GM12878 (cell line): ENCODE measurements at places on chromosomes 1 and 21. TPM values are rescaled to one million over a fixed set of nuclear protein-coding genes. Genes with fewer than 3 reads are reported as not detected.

The TAGLN2 gene
- polyA plus RNA-seq = 603 and 611 TPM in 2 replicates

The BATF3 gene
- 32.3 and 33.2 TPM in 2 replicates for polyA plus RNA-seq

The HHAT gene
- polyA plus RNA-seq = 2.6 and 3.9 TPM in 2 replicates

The LCE1E gene
- polyA plus RNA-seq = 6.2 and 8.2 TPM in 2 replicates

The KLF17 gene
- polyA plus RNA-seq = not detected in 2 replicates

The ZBTB8OS gene
- polyA plus RNA-seq = 137 and 146 TPM in 2 replicates

The PLEKHN1 gene
- 0.11 TPM in 1 of 2 replicates, not detected in the other for polyA plus RNA-seq

The MED8 gene
- 58.7 and 64.5 TPM in 2 replicates for polyA plus RNA-seq

The INAVA gene
- 3.6 and 3.8 TPM in 2 replicates for polyA plus RNA-seq

The EMC1 gene
- 27.8 and 35.4 TPM in 2 replicates for polyA plus RNA-seq

The AADACL4 gene
- polyA plus RNA-seq = not detected in 2 replicates

The AMY1C gene
- polyA plus RNA-seq = 0.12 TPM in 1 of 2 replicates, not detected in the other

The LCE1F gene
- 0.89 and 0.96 TPM in 2 replicates for polyA plus RNA-seq

The NBPF11 gene
- 2.3 and 3.1 TPM in 2 replicates for polyA plus RNA-seq

DNA sequence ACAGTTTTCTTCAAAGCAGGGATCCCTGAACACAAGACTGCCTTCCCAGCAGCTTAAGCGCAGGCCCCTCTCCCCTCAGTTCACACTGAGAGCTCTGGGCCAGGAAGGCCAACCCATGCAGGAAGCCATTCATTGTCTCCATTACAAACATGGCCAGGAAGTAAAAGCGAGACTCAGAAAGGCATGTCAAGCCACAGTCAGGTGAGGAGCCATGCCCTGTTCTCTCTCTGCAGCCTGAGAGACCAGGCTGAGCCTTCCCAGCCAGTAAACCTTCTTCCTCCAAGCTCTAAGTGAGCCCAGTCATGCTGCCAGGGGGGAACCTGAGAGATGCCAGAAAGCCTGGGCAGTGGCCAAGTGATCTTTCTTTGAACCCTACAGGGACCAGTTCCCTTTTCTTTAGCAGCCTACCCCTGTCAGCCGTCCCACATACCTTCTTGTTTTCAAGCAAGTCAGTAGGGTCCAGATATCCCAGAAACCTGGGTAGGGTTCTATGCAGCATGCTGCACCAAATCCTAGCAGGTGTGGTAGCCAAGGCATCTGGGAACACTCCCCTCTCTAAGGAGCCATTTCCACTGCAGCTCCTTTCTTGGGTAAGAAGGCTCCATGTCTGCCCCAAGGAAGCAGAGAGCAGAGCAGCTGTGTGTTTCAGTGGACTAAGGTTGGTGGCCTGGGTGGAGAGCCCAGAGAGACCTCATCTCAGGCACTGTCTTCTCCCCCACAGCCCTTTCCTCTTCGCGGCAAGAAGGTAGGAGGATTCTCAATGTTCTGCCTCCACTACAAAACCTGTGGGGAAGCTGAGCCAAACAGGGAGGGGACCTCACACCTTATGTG is 977 bp downstream of the TRAF3IP3 start:
- peak; percentile 49 for DNase-seq

- no peak for DNase-seq
These were observed 60.5 kb downstream of the CLIC4 start for GRCh38 chr1:24805534-24806301.

DNA sequence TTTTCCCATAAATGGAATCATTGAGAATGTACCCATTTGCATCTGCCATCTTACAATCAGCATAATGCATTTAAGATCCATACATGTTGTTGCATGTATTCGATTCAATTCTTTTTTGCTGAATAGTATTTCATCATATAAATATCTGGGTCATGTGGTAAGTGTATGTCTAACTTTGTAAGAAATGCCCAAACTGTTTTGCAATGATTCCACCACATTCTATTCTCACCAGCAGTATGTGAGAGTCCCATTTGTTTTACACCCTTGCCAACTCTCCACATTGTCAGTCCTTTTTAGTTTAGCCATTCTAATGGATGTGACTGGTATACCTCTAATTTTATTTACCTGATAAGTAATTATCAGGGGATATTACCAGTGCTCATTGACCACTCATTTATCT is 115.8 kb upstream of the PBX1 start:
- no peak for DNase-seq

- DNase-seq = no peak
These were observed 289.8 kb upstream of the PLXNA2 start for GRCh38 chr1:208533746-208534598.

- DNase-seq = no peak
These were observed 64.4 kb upstream of the IFNLR1 start for GRCh38 chr1:24251501-24251900.

- DNase-seq = no peak
These were observed 13.6 kb downstream of the DNAJC11 start for GRCh38 chr1:6688001-6688400.

GRCh38 chr1:41515131-41515678 is 30.7 kb upstream of the EDN2 start:
- no peak for DNase-seq

- no peak for DNase-seq
These were observed 299 bp upstream of the PROX1 start for GRCh38 chr1:213987422-213987926.

DNA sequence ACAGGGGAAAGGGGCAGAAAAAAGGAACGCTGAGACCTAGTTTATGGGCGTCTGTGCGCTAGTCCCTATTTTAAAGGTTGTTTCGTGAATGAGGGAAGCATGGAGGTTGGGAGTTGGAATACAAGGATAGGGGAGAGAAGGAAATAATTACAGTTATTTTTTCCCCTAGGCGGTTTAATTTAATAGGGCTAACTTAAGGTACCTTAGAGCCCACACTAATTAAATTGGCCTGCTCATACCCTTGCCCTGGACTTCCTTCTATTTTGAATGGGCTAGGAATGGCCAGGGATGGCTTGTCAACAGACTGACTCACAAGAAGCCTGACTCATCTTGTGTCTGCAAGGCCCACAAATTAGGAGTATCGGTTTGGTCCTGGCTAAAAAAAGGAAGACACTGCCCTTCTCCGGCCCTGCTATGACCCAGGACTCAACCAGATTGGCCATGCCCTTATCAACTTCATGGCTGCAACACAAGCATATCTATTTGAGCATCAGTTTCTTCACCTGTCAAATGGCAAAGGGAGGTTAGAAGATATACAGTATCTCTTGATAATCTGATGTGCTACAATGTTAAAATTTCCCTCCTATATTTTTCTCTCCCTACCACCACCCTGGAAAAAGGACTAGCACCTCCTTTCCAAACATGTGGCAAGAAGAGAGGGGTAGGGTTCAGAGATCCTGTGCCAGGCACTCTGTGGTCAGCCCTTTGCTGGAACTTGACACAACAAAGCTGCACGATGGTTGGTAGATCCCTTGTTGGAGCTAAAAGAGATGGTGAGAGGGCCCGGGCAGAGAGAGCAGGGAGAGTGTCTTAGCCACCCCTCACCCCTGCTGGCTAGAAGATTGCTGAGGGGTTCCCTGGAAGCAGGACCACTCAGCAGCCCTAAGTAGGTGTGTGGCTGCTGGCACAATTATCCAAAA is 2.2 kb upstream of the SSBP3 start:
- no peak for DNase-seq

- DNase-seq = peak; percentile 35
These were observed 35.6 kb downstream of the LYST start for GRCh38 chr1:235831148-235831547.

GRCh38 chr1:229863651-229864545 is 203.1 kb upstream of the GALNT2 start:
- no peak for DNase-seq

DNA sequence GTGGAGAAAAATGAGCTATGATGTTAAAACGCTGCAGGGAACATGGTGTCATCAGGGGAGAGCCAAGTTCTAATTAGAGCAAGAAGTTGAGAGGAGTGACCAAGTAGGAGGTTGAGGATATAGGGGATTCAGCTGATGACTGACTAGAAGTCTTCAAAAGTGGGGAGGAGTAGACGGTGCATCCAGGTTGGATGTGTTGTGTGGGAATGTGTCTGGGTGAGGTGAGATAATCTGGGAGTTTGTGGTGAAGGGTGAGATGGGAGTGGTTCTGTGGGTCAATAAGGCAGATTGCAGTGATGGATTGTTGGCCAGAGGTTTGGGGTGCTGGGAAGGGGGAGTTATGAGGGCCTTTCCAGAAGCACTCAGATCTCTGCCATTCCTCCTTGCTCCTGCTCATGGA is 72.0 kb upstream of the IRF2BP2 start:
- no peak for DNase-seq

- no peak for DNase-seq
These were observed 100.3 kb downstream of the UCHL5 start for GRCh38 chr1:192958871-192959270.

GRCh38 chr1:11898831-11899467 is 27.3 kb downstream of the KIAA2013 start:
- no peak for DNase-seq

DNA sequence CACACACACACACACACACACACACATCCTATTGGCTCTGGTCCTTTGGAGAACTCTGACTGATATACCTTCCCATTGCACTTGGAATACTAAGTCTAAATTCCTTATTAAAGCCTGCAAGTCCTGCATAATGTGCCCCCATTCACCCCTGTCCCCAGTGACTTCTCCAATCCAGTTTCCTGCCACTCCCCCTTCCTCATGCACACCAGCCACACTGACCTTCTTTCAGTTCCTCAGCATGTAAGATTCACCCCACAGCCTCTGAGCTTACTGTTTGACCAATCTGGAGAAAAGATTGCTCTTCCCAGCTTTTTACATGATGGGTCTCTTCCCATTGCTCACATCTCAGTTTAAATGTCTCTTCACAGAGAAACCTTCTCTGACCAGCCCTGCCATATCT is 146.6 kb downstream of the TBX15 start:
- no peak for DNase-seq

DNA sequence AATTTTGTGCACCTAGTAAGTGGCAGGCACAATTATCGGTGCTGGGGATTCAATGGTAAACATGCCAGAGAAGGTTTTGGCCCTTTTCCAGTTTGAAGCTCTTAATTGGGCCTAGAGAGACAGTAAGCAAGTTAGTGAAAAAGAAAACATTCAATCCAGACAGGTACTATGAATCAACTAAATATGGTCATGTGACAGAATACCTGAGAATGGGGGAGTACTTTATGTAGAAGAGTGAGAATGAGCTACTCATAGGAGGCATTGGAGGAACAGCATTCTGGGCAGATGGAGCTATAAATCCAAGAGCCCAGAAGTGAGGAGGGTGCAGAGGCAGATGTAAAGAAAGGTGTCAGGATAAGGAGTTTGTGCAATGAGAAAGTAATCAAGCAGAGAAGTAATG is 1017.9 kb downstream of the ADGRL2 start:
- no peak for DNase-seq

GRCh38 chr1:71080230-71080738 is 551 bp downstream of the ZRANB2 start:
- DNase-seq = no peak

- DNase-seq = no peak
These were observed 2.7 kb downstream of the PSMG1 start for GRCh38 chr21:39180429-39181019.

DNA sequence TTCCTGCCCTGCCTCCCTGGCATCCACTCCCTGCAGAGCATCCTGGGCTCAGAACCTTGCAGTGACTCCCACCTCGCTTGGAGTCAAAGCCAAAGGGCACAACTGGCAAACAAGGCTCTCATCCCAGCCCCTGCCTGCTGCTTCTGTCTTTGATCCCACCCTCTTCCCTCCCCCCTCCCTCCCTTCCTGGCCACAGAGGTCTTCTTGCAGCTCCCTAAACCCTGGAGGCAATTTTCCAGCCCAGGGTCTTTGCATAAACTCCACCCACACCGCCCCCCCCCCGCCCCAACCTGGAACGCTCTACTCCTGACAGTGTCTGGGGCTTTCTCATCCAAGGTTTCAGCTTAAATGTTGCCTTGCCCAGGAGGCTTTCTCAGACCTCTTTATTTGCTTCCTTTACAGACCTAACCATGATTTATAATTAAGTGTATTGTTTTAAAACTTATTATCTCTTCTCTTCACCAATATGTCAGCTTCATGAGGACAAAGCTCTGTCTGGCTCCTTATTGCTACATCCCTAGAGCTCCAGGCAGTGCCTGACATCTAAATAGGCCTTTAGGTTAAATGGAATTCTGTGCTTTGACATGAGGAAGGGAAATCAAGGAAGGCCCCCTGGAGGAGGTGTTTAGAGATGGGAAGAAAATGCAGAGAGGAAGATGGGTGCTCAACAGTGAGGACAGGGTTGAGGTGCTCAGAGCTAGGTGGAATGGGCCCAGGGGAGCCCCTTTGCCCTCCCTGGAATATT is 37.7 kb upstream of the PADI1 start:
- no peak for DNase-seq

GRCh38 chr1:84795966-84796600 is 96.9 kb downstream of the LPAR3 start:
- DNase-seq = no peak

- no peak for DNase-seq
These were observed 60.6 kb downstream of the KCNAB2 start for GRCh38 chr1:6106321-6106731.

DNA sequence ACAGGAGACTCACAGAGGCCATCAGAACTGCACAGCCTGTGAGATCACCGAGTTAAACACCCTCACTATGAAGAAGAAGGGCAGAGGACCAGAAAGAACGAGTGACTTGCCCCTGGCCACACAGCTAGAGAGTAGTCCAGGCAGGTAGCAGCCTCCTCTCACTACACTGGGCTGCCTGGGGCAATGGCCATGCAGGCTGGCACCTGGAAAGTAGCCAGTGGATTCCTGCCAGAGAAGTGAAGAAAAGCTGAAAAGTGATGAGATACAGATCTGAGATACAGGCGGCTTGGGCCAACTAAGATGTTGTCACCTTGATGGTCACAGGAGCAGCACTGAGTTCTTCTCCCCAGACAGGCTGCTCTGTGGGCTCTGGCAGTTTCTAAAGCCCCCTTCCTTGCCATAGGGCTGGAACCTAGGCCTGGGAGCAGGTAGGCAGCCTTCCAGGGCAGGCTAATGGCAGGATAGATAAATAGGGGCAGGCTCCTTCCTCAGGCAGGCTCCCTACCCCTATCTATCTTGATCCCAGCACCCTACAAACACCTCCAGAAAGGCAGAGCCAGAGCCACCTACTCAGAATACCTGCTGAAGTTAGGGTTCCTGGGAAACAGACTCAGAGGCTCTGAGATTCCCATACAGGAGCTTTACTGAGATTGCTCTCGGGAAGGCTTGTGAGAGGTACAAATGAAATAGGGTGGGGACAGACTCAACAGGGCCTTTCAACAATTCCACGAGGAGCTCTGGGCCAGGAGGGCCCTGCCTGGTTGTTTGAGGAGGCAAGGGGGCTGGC is 106.3 kb downstream of the BEND5 start:
- no peak for DNase-seq
